Activated T-cell treated with anti-CD3 and anti-CD28 coated beads for 48 hours (primary cell): ENCODE measurements at places on chromosomes 13 and 19.

GRCh38 chr19:31342926-31343325 lies 6.3 kb downstream of the TSHZ3 start:
- no peak for DNase-seq

DNA sequence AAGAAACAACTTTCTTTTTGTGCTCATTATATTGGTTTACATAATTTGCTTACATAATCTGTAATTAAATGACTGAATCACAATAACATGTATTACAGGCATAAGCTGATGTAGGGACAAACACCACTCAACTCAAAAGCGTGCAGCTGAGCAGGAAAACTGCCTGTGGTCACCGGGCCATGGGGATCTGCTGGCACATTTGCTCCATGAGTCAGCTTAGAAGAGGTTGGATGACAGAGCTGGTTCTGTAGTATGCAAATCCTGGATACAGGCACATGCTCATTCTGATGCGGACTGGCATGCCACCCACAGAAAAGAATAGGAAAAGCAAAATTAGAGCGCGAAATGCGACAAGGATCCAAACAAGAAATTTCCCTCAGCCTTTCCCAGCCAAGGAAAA lies 128.6 kb downstream of the USP12 start:
- no peak for DNase-seq

DNA sequence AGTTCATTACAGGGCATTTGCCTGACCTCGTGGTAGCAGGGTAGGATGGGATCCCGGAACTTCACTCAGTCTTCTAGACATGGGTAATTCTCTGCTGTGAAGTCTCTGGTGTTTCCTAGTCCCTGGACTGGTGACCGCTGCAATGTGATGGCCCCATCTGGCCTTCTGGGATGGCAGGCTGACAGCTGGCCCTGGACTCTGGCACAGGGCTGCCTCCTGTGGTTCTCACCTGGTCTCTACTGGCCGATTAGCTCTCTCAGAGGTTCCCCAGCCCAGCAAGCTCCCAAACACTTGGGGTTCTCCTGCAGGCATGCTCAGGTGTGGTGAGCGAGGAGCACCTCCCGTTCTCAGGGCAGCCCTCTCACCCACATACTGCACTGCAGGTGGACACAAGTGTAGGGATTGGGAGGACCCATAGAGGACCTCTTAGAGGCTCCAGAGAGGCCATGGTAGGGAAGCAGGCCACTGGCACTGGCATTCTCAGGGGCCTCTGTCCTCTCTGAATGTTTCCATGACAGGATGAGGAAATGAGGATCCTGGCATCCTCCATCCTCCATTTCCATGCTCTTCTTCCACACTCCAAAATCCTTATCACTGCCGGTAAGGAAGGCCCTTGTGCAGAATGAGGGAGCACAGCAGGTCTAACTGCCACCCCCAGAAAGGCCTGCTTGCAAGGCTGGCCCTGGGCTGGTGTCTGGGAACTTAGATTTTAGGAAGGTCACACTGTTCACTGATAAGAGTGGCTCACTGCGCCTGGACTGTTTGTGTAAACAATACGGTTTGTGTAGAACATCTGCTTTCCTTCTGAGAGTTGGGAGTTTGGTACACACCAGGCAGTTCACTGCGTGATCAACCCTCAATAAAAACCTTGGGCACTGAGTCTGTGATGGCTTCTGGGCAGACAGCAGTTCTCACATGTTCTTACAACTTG lies 31.5 kb upstream of the FARP1 start:
- DNase-seq = no peak

GRCh38 chr13:73230716-73231115 lies 171.9 kb downstream of the KLF5 start:
- DNase-seq = no peak

GRCh38 chr19:44025217-44025936 lies at the start of gene ZNF222:
TSS of gene ZNF222 (plus strand) at chr19:44025379. CDS start at chr19:44025437, 58 bp downstream.
- DNase-seq = peak; percentile 64

DNA sequence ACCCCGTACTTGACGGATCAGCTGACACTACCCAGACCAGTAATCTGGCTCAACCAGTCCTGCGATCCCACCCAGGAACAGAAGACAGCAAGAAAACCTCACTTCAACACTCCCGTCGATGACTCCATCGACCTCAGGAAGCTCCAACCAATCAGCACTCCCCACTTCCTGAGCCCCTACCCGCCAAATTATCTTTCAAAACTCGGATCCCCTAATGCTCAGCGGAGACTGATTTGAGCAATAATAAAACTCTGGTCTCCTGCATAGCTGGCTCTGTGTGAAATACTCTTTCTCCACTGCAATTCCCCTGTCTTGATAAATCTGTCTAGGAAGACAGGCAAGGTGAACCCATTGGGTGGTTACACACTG lies 1.2 kb downstream of the LSM4 start:
- no peak for DNase-seq

DNA sequence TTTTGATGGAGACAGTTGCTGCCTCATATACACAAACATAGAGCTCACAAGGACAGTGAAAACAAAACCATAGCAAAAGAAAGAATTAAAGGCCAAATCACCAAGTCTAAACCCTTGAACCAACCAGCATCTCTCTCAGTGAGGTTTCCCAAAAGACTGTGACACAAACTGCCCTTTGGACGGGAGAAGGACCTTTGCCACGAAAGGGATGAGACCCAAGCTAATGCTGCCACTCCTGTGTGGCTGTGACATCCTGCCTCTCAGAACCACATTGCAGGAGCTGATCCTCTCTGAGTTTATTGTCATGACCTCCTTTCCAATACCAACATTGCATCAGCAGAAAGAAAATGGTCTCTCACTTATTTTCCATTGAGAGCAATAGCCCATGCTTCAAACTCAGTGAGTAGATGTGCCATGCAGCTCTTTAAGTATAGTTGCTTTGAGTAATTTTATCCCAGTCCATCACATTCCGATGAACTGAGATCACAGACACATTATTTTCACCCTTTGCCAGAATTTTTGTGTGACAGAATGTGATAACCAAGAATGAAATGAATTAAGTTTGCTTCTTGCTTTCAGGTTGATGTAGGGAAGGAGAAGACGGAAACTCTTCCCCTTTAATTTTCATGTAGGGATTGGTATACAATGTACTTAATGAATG lies 133.5 kb upstream of the IRS2 start:
- DNase-seq = no peak

DNA sequence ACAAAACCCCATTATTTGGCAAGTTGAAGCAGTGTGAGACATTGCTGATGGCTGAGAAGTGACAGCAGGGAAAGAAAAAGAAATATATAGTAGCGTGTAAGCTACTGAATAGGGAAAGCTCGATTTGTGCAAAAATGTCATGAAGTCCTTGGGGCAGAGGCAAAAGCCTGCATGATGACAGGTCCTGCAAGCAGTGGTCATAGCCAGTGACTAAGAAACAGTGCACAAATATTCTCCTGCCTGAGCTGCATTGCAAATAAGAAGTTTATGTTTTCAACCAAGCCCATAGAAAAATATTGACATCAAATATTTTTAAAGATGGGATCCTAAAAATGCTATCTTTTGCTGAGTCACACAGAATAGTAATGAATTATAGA lies 270.0 kb downstream of the SLITRK6 start:
- no peak for DNase-seq

GRCh38 chr13:51959773-51960172 lies 51.5 kb downstream of the ATP7B start:
- no peak for DNase-seq

- DNase-seq = no peak
Measured at GRCh38 chr13:84567848-84568247, 685.6 kb upstream of the SLITRK1 start.

DNA sequence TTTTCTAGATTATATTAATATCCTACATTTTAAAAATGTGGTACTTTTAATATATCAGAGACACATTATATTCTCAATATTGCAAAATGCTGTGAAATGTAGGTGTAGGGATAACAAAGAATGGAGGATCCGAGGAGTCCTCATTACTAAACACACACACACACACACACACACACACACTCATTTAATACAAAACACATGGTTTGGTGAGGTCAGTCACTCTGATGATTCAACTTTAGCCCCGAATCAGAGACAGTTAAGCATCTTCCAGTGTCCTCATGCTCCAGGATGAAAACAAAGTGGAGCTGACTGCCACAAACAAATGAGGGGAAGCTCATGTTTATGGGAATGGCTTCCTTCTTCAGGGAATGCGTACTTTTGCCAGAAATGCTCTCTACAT lies 147.5 kb downstream of the CYSLTR2 start:
- DNase-seq = no peak

DNA sequence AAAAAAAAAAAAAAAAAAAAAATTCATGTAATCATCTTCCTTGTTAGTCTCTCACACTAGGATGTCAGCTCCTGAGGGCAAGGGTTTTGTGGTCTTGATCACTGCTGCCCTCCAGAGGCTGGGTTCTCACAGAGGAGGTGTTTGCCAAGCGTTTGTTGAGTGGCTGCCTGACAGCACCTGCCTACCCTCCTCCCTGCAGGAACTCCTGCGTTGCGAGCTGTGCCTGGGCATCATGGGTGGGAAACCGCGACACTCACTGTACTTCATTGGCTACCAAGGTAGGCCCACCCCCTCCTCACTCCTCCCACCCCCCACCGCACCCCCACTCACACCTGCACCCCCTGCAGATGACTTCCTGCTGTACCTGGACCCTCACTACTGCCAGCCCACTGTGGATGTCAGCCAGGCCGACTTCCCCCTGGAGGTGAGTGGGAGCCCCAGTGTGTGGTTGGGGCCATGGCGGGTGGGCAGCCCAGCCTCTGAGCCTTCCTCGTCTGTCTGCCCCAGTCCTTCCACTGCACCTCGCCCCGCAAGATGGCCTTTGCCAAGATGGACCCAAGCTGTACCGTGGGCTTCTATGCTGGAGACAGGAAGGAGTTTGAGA lies 8.1 kb downstream of the ATG4D start:
- no peak for DNase-seq

DNA sequence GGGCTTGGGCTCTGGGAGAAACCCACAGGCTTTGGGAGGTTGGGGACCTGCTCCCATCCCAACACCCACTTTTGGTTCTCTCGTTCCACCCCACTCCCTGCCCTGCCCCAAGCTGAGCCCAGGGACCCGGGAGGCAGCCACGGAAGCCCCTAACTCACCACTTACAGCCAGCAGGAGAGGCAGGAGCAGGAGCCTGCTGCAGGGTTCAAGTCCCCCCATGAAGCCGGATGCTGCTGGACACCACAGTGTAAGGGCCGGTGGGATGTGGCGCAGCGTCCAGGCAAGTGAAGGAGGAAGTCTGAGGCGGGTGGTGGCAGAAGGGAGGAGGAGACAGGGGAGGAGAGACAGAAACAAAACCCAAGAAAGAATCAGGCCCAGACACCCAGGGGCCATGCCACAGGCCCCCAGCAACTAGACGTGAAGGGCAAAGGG lies at the start of gene TYROBP:
Gene TYROBP, minus strand, starts transcription at position 286 of the 432 bp plus-strand sequence. Its CDS starts 67 bp downstream, at position 219.
- no peak for DNase-seq

DNA sequence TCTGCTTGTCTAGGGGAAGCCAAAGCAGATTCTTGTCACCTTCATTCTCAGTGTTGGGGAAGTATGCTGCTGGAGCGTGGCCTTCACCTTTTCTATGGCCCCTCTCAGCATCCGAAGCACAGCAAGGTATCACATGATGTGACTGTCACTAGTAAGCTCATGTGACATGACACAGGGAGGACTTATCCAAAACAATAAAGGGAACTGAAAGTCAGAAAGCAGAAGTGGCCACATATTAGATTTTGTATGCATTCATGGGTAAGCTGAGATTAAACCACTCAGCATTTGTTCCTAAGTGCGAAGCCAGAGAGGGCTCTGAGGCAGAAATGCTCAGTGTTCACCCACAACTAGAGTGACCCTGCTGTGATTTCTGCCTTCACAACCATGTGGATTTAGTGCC lies 72.8 kb upstream of the PCDH8 start:
- DNase-seq = no peak

DNA sequence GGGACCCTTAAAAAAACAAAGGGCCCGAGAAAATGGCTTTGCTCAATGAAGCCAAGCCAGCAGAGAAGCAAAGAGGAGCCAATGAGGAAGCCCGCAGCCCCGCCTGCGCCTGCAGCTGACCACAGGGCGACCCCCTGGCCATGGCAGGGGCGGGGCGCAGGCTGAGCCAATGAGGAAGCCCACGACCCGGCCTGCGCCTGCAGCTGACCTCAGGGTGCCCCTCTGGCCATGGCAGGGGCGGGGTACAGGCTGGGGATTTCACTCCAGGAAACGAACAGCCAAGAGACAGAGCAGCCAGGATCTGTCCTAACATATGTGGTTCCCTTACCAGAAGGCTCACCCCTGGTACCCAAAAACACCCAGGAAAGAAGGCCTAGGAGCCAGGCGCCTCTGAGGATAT lies 101.4 kb downstream of the STK24 start:
- no peak for DNase-seq

GRCh38 chr13:73767191-73767741 lies 366.9 kb downstream of the KLF12 start:
- no peak for DNase-seq

DNA sequence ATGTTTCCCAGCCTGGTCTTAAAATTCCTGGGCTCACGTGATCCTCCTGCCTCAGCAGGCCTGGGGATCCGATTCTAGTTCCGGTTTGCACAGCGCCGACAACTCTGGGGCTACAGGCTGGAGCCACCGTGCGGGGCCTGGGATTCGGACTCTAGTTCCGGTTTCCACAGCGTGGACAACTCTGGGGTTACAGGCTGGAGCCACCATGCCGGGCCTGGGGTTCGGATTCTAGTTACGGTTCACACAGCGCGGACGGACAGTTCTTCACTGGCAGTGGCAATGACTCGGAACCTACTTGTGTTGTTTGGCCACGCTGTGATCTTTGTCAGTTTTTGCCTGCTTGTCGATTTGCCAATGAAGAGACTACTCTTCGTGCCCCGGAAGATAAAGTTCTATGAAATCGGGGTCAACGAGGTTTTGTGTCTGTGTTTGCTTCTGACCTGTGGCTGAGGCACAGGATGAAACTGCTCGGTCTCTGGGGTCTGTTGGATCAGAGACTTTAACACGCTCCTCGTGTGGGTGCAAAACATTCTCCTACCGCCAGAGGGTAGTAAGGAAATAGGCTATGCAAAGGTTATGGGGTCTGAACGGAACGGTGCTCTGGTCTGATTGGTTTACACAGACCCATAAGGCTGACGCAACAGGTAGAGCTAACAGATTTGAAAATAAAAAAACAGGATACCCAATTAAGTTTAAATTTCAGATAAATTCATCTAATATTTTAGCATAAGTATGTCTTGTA lies 12.1 kb upstream of the ZSCAN1 start:
- DNase-seq = peak; percentile 12

GRCh38 chr13:41512441-41512840 lies 55.1 kb downstream of the RGCC start:
- DNase-seq = no peak

DNA sequence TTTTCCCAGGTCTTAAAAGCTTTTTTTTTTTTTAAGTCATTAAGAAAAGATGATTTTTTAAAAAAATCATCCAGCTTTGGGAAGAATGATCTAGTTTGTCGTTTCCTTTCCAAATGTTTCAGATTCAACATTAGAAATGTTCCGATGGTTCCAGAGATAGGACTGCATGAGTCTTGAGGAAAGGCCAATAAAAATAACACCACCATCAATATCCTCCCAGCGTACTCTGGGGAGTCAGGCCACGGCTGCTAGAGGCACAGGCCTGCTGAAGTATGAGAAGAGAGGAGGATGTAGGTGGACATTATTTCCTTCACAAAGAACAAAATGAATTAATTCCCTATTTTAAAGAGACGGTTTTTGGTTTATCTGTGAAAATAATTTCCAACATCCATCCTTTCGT lies 60.0 kb upstream of the SHISA2 start:
- no peak for DNase-seq
